ENCODE measurements at places on chromosomes 5 and 9.

DNA sequence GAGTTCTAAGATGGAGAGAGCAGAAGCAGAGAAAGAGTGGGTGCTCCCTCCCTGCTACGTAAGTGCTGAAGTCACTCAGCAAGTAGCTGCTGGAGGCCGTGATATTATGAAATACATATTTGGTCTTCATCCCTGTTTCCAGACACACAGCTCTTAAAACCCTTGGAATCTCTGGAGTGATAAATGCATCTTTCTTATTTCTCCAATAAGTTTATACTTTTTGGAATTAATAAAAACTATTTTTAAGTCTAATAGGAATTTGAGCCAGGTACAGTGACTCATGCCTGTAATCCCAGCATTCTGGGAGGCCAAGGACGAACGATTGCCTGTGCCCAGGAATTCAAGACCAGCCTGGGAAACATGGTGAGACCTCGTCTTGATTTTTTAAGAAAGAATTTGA is 60.6 kb downstream of the AUH start:
- no peak for DNase-seq

- no peak for DNase-seq
These were observed 23.9 kb downstream of the ADAMTS2 start for GRCh38 chr5:179321206-179321987.

- no peak for DNase-seq
These were observed 26.3 kb downstream of the PTGES2 start for GRCh38 chr9:128101231-128101661.

DNA sequence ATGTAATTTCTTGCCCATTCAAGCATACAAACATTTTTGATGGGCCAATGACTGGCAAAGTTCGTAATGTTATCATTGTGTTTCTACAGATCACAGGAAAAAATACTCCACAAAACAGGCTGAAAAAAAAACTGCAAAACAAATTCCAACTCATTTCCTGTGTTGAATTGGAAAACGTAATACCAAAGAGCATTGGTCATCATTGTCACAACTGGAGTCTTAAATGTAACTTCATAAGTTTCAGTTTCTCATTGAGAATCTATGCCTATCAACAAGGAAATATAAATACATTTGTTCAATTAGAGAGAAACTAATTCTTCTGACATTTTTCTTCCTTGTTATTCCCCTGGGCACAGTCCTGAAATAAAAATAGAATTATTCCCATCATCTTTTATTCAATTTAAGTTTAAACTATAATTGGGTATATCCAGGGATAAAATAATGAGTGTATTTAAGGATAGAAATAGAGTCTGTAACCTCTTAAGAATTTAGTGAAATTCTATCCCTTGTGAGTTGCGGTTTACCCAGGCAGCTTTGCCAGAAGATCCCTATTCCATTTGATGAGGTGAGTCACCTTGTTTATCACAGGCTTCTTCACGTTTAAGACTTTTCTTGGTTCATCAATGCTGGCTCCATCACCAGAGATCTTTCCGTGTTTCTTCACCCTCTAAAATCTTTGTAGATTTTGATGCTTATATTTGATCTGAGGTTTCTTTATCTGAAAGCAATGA is 112.7 kb upstream of the ITGA1 start:
- no peak for DNase-seq

DNA sequence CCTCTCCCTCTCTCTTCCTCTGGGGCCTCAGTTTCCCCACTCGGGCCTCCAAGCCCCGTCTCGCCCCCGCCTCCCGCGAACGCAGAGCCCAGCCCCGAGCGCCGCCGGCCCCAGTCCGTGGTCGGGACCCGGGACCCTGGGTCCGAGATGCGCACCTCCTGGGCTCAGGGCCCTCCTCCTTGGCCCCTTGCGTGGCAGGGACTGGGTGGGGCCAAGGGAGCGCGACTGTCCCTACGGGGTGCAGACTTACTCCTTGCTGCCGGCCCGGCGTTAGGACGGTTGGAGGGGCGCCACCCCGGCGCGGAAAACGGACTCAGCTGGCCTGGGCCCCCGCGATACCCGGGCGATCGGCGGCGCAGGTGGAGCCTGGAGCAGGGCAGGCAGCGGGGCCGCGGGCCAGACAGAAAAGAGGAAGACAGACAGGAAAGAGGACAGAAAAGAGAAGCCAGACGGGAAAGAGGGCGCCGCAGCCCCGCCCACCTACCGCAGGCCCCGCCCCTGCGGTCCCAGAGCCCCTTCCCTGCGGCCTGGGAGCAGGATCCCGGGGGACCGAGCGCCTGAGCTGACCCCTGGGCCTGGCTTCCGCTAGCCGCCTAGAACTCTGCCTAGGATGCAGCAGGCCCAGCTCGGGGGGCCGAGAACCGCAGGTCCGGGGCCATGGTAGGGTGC is at the start of gene GBGT1:
Gene GBGT1 (minus strand): TSS at position 411 of the 669 bp plus-strand sequence. CDS start 1,502 bp downstream, outside the sequence.
- no peak for DNase-seq
